RKO (cell line): ENCODE measurements at places on chromosomes 1 and 21.

- DNase-seq = no peak
Observed at GRCh38 chr1:3548156-3548893, 63.0 kb downstream of the MEGF6 start.

GRCh38 chr1:101219924-101220870 is 16.6 kb upstream of the S1PR1 start:
- no peak for DNase-seq

GRCh38 chr1:150537732-150538684 is 11.2 kb upstream of the ADAMTSL4 start:
- no peak for DNase-seq

DNA sequence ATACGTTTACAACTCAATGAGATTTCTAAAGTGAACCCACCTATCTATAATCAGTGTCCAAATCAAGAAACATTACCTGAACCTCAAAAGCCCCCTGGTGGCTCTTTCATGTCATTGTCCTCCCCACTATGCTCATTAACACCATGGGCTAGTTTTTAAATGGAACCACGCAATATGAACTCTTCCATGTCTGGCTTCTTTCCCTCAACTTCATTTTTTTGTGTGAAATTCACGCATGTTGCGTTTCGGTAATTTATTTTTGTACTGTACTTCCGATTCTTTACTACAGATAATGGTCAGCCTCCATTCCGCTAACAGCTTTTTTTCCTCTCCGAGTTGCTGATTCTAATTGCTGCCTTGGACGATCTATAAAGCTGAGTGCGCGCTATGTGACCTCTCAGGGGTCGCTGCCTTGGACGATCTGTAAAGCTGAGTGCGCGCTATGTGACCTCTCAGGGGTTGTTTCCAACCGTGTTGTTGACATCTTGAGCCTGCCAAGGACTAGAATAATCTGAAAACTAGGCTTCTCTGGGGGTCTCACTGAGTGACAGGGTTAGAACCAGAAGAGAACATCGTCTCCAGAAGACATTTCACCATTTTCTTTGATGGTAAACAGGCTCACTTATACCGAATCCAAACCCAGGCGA is 1.1 kb upstream of the CACYBP start:
- peak; percentile 81 for DNase-seq

DNA sequence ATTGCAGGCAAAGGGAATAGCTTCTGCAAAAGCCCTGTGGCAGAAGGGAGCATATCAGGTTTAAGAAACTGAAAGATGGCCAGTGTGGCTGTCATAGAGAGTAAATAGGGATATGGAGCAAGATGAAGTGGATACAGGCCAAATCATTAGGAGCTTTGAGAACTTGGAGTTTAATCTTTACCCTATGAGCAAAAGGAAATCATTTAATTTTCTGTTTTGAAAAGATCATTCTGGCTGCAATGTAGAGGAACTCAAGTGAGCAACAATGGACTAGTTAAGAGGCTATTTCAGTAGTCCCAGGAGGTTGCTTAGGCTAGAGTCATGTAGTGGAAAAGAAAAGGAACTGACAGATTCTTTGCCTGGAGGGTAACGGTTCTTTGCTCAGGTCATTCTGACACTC is 47.2 kb downstream of the RAP1A start:
- DNase-seq = no peak

- DNase-seq = no peak
Observed at GRCh38 chr1:54273795-54274163, 73.8 kb downstream of the MRPL37 start.

DNA sequence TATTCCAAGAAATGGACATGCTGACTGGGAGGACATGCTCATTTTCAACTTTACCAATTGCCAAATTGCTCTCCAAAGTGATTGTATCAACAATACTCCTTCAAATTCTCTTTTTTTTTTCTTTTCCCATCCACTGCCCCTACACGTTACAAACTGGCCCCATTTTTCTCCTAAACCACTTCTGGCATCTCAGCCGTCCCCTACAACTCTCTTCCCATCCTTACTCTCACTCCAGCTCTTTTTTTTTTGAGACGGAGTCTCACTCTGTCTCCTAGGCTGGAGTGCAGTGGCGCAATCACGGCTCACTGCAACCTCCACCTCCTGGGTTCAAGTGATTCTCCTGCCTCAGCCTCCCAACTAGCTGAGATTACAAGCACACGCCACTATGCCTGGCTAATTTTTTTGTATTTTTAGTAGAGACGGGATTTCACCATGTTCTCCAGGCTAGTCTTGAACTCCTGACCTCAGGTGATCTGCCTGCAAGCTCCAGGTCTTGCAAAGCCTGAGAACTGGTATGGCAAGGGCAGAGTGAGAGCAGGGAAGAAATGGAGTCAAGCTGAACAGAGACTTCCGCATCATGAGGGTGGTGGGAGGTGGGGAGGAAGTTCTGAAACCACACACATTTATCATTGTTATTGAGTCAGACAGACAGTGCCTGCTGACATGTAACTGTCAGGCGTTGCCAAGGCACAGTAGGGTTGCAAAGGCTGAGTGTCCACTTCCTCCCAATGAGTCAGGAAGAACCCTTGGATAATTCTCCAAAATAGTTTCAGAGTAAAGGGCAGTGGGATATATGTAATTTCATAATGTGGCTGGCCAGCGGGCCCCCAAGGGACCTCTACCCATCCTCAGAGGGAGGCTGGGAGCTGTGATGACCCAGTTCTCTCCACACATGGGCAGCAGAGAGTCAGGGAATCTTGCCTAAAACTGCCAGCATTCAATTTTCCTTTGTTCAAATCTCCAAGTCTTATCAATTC is 17.4 kb downstream of the CELA3A start:
- DNase-seq = peak; percentile 98

DNA sequence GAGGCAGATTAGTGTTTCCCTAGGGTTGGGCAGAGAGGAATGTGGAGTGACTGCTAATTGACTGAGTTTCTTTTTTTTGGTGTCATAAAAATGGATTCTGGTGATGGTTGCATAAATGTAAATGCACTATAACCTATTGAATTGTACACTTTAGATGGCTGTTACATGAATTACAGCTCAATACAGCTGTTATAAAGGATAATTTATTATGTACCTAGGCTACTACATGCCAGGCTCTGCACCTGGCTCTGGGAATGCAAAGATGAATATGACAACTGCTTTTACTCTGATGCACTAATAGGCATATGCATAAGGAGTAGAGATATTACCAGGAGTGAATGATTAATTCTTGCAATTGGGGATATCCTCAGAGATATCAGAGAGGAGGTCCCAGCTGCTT is 345.3 kb downstream of the PTBP2 start:
- DNase-seq = no peak

- DNase-seq = no peak
Observed at GRCh38 chr1:223144431-223144830, 1.4 kb upstream of the TLR5 start.

GRCh38 chr1:200737647-200738291 is 924 bp upstream of the CAMSAP2 start:
- DNase-seq = no peak

DNA sequence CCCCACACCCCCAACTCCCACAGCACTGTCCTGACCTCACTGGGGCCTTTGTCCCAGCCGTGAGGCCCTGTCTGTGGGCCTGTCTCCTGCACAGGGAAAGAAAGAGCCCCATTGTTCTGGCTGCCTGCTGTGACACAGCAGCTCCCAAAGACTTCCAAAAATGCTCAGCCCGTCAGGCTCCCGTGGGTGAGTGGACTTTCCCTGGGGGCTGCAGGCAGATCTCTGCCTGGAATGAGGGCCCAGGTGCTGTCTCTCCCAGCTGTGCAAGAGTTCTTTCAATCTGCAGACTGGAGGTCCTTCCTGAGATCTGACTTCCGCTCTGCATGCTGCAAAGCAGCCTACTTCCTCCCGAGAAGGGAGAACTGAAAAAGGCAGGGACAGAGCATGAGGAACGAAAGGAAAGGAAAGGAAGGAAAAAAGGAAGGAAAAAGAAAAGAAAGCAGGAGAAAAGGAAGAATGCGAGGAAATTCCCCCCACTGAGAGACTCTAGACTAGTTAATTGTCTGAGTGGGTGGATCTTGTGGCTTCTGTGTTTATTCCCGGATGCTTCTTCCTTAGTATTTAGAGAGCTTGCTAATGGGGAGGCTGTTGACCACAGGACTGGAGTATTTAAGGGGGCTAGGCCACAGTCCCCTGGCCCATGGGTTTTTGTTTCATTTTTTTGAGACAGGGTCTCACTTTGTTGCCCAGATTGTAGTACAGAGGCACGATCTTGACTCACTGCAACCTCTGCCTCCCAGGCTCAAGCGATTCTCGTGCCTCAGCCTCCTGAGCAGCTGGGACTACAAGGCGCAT is 15.0 kb downstream of the NES start:
- no peak for DNase-seq

DNA sequence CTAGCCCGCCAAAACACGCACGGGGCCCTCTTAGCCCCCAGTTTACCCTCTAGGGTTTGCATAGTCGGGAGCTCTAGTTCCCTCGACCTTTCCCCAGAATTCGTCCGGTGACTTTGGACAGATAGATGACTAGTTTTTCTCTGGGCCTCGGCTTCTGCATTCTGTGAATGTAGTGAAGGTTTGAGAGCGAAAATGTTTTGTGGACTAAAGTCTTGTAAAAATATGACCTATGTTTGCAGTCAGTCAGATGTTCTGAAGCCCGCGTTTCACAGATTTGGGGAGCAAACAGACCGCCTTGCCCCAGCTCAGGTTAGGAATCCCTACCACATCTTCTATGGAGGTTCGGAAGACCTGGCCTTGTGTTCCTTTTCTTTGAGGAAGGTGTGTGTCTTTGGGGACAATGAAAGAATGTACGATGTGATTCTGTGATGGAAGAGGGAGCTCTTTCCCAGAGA is 401 bp downstream of the UQCRH start:
- DNase-seq = no peak

- no peak for DNase-seq
Observed at GRCh38 chr1:1332031-1332755, 1.1 kb downstream of the TAS1R3 start.

DNA sequence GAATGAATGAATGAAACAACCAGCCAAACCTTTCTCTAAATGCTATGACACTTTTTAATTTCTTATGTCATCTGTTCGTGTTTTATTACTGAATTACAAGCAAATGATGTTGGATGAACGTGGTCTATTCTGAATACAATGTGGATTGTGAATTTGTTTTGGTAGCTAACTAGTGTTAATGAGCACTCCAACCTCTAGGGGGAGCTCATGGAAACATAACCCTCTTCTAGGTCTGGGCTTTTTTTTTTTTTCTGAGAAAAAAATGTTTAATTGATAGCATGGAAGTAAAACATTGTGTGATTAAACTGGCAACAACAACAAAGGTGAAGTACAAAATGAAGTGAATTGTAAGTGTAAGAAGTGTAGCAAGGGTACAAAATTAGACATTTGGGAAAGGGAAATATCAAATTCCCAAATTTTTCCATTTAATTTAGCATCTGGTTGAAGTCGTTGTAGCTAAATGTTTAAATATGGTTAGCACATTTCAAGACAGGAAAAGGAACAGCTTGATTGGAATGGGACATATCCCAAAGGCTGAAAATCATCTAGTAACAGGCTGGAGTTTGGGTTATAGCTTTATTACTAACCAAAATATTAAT is 42.6 kb upstream of the PTGS2 start:
- DNase-seq = peak; percentile 67

DNA sequence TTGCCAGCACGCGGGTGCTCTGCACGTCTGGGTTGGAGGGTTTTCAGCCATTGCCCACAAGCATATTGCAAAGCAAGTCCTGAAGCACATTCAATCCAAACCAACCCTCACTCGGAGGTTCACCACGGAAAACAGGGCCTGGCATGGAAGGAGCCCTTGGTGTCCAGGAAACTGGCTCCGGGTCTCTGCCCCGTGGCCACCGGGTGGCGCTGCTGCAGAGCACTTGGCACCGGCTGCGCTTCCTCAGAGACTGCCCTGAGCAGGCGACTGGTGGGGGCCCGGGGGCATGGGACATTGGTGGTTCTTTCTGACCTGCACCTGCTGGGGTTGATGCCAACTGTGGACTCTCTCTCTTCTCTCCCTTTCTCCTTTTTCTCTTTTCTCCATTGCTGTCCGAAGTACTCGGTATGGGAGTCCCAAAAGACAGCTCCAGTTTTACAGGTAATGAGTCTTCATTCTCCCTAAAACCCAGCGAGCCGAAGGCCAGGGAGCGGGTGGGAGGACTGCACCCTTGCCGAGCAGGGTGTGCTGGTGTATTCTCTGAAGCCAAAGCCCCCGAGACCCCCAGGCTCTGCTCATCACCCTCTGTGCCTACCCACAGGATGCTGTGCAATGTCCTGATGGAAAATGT is 4.1 kb upstream of the KCNAB2 start:
- no peak for DNase-seq

GRCh38 chr1:26666855-26667254 is 29.0 kb upstream of the ARID1A start:
- DNase-seq = no peak

DNA sequence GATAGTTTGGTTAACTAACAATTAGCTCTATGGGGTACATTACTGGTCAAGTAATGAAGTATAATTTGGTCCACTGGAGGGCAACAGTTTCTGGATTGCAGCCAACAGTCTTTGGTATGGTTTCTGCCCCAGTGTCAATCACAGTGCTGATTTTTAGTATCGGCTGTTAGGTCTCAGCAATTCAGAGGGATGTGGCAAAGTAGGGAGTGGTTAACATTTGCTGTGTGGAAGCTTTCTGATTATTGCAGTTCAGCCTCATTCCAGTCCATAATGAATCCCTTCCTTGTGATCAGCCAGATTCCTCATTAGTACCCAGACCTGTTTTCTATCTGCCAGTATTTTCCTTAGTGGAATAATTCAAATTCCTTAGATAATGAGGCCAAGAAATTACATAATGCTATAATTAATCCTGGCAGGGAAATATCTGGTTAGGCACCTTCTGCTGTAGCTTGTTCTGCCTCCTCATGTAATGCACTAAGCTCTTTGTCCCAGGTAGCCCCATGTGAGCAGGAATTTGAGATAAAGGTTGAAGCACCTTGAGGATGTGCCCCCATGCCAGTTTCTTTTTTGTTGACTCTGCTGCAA is 14.0 kb downstream of the F3 start:
- no peak for DNase-seq

- no peak for DNase-seq
Observed at GRCh38 chr21:21968810-21969209, 970.6 kb downstream of the NCAM2 start.

GRCh38 chr1:193588311-193589082 is 402.1 kb upstream of the B3GALT2 start:
- no peak for DNase-seq

DNA sequence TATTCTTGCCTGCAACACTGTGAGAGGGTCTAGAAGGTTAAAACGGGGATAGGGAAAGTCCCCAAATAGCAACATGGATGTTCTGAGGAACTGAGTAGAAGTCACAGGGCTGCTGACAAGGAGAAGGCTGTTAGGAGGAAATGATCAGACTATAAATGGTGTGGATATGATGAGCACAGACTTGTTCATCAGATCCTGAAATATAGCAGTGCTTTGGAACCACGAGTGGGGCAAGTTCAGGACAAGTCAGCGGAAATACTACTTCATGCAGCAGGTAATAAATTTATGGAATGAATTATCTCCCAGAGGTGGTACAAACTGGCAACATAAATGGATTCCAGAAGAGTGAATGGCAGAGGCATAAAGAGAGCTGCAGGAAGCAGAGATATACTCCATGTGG is 3.2 kb upstream of the KIAA0040 start:
- DNase-seq = no peak

DNA sequence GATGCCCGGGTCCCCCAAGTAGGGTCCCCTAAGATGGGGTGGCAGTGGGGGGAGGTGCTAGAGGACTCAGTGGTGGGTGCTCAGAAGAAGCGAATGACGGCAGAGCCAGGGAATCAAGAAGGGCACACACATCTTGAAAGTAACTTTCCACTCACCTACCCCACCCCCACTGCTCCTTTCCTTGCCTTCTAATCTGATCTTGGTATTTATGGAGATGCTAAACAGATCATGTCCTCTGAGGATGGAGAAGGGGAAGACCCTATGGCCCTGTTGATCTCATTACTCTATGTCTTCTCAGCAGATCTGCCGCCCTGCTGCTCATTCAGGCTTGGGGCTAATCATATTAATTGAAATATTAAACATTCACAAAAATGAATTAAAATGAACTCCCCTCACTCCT is 2.1 kb upstream of the CELF3 start:
- DNase-seq = no peak
